ENCODE measurements at places on chromosomes 13 and 19. TPM values are rescaled to one million over a fixed set of nuclear protein-coding genes. Genes with fewer than 3 reads are reported as not detected.

ZNF575 gene
- total RNA-seq: not detected

KLK4 gene
- not detected for total RNA-seq

AXL gene
- 418 TPM for total RNA-seq

IGLON5 gene
- total RNA-seq: not detected

SIGLEC12 gene
- total RNA-seq: not detected

ESD gene
- 105 TPM for total RNA-seq

DNA sequence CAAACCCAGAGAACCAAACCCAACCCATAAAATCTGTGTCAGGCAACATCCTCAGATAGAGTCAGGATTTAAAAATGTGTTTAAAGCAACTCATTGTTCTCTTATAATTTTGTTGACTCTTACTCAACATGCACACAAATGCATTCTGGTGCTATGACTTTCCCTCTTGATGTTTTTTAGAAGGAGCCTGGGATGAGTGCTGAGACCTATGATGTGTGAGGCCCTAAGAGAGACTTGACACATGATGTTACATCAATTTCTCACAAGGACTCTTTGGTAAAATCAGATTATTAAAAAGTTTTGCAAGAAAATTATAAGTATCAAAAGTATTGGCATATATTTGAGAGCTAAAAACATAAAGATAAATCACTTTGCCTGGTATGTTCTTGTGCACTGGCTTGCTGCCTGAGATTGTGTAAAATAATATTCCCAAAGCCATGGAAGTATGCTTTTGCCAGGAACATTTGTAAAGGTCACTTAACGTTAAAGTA, 173.9 kb downstream of the DCLK1 start:
- DNase-seq: no peak

DNA sequence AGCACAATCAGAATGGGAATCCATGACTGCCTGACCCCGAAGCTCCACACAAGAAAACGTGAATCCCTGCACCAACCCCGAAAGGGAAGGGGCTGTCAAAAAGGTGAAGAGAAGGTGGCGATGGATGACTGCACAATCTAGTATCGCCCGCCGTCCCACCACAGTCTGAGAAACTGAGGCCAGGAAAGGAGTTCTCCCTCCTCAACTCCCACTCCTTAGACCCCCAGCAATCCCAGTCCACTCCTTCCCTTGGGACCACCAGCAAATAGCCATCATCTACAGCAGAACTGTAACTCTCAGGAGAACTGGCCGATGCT, 451 bp downstream of the NOSIP start:
- DNase-seq: no peak

DNA sequence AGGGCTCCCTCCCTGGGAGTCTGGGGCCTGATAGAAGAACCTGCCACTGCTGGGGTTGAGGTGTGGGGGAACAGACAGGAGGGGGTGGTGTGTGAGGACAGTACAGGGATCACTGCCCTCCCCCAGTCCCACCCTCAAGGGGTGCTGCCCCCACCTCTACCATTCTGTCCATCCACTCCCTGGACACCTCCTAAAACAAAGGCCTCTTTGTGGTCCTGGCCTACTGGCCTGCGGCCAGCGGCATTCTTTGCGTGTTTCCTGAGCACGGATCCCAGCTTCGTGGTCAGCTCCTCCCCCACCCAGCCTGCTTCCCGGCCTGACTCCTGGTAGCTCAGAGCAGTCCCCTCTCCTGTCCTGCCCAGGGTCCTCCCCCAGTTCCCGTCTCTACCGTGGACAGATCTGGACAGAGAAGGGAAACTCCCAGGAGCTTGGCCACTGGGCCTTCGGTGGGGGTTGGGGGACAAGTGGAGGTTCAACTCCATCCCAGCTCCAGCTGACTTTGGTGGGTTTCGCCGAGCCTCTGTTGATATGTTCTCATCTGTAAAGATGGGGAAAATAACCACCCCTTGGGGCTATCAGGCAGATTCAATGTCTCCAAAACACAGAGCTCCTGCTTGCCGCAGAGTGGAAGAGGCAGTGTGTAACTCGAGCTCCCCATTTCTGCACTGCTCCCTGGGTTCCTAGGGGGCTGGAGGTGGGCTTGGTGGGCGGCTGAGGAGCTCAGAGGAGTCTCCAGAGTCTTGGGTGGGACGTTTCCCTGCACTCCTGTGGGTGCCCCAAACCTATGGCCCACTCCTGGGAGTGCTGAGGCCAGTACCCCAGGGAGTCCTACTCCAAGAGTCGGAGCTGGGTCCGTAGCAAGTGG, 48.7 kb downstream of the LYL1 start:
- DNase-seq: peak; percentile 80

DNA sequence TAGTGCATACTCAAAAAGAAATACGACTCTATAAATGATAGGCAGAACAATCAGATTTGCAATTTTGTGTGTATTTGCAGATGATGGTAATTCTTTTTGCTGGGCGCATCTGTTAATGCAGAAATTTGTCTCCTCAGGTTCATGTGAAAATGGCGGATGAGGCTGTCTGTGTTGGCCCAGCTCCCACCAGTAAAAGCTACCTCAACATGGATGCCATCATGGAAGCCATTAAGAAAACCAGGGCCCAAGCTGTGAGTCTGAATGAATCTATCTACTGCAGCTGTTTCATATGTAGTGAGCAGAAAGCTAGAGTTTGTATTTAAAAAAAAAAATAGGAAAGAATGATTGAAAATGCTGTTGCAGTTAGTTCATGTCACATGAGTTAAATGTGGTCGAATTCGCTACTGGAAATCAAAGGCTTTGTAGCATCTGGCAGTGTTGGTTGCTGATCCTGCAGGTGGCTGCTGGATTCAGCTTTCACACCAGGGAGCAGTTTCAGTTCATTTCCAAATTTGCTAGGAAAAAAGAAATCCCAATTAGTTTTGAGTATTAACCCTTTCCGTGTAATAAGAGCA, 66.0 kb downstream of the PCCA start:
- DNase-seq: no peak

- DNase-seq: no peak
Observed at GRCh38 chr13:37302686-37303085, 197.2 kb upstream of the CSNK1A1L start.

DNA sequence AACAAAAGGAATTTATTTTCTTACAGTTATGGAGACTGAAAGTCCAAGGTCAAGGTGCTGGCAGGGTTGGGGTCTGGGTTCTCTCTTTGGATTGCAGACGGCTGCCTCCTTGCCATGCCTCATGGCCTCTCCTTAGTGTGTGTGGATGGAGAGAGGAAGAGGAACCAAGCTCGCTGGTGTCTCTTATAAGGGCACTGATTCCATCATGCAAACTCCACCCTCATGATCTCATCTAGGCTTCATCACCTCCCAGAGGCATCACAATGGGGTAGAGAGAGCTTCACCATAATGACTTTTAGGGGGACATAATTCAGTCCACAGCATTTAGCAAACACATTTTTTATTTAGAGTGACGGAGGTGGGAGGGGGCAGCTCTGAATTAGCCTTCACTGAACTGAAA, 104.9 kb upstream of the ABCC4 start:
- DNase-seq: no peak

- DNase-seq: no peak
Observed at GRCh38 chr19:3617463-3617862, 9.1 kb downstream of the CACTIN start.

DNA sequence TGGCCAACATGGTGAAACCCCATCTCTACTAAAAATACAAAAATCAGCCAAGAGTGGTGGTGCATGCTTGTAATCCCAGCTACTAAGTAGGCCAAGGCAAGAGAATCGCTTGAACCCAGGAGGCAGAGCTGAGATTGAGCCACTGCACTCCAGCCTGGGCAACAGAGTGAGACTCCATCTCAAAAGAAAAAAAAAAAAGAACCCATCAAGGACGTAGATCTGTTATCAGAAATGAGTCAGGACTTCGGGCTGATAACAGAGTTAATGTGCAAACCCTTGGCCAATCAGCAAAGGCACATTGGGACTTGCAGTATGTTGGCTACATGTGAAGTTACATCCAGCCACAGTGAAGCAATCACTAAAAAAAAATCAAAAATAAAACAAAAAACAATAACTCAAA, 4.8 kb upstream of the LGALS7B start:
- no peak for DNase-seq

GRCh38 chr19:30167206-30167868, 204.8 kb upstream of the ZNF536 start:
- no peak for DNase-seq

DNA sequence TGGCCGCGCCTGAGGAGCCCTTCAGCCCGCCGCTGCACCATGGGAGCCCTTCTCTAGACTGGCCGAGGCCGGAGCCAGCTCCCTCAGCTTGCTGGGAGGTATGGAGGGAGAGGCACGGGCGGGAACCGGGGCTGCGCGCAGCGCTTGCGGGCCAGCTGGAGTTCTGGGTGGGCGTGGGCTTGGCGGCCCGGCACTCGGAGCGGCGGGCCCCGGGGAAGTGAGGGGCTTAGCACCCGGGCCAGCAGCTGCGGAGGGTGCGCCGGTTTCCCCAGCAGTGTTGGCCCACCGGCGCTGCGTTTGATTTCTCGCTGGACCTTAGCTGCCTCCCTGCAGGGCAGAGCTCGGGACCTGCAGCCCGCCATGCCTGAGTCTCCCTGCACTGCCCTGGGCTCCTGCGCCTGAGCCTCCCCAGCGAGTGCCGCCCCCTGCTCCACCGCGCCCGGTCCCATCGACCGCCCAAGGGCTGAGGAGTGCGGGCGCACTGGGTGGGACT, 1890.0 kb upstream of the PCDH20 start:
- DNase-seq: no peak

- no peak for DNase-seq
Observed at GRCh38 chr13:87837946-87838345, 166.8 kb downstream of the SLITRK5 start.

DNA sequence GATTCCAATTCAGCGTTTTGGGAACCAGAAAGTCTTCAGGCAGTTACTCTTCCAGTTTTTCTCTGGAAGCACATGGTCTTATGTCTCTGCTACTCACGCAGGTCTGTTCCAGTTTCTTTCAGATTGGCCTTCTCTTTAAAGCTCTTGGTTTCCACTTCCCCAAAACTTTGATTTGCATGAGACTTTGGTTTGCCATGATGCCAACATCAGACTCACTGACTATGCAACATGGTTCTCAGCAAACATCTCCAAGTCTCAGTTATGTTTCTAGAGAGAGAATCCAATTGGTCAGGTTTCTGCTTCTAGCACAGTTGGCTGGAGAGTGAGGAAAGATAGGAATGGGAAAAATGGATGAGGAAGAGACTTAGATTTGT, 3.1 kb downstream of the AKAP11 start:
- no peak for DNase-seq

GRCh38 chr19:33799476-33799875, 2.8 kb downstream of the KCTD15 start:
- no peak for DNase-seq

GRCh38 chr19:13163609-13164342, 13.6 kb downstream of the IER2 start:
- peak; percentile 97 for DNase-seq

DNA sequence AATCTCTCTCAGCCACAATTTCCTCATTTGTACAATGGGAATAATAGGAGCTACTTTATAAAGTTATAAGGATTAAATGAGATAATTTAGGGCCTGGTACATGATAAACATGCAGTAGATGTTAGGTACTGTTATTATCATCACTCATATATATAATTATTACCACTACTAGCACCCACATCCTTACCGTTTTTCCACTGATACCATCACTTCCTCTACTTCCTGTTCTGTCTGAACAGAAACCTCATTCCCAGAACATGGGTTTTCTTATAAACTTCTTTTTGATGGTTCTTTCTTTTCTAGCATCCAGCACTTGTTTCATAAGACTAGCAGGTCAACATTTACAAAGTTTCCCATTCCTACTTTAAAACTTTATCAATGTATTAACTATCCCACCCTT, 6.3 kb downstream of the CDADC1 start:
- DNase-seq: no peak

- DNase-seq: no peak
Observed at GRCh38 chr19:35722897-35723296, 5.1 kb downstream of the KMT2B start.

DNA sequence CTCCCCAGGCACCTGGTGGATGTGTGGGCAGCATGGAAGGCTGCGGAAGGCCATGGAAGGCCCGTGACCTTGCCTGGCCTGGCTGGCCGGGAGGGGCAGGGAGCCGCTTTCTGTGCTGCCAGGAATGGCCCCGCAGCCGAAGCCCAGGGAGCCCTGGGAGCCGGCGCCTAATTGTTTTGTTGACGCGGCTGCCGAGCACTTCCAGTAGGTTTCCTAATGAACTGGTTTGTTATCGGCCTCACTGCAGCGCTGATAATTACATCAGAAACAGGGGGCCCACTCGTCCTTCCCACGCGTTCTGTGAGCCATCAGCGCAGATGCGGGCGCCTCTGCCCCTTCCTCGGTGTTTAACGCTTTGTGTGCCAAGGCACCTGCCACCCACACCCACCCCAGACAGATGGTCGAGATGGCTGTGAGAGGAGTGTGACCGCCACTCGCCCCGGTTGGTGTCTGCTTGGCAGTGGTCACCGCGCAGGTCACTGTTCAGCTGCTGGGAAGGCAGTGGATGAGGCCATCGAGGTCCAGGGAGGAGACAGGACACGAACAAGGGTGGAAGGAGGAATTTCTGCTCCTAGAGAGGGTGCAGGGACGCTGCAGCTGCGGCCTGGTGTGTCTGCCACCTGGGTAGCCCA, 124.5 kb downstream of the KDM4B start:
- DNase-seq: no peak

GRCh38 chr13:41774605-41775218, 186.2 kb downstream of the VWA8 start:
- no peak for DNase-seq

GRCh38 chr13:103883164-103883563, 816.9 kb upstream of the SLC10A2 start:
- DNase-seq: peak; percentile 94

DNA sequence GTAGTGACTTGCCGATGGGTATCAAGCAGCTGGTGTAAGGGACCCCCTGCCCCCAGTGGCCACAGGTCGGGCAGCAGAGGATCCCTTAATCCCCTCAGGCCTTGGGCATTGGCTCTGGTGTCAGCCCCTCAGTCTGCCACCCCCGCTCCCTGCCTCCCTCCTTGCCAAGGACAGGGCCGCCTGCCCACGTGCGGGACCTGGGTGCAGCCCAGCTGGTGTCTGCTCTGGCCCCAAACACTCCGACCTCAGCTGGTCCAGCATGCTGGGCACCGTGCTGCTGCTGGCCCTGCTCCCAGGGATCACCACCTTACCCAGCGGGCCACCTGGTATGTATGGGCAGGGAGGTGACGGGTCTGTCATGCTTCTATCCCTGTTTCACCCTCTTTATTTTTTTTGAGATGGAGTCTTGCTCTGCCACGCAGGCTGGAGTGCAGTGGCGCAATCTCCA, at the start of gene TGFBR3L:
Gene TGFBR3L (plus strand): TSS at position 233 of the 448 bp plus-strand sequence.
- no peak for DNase-seq

DNA sequence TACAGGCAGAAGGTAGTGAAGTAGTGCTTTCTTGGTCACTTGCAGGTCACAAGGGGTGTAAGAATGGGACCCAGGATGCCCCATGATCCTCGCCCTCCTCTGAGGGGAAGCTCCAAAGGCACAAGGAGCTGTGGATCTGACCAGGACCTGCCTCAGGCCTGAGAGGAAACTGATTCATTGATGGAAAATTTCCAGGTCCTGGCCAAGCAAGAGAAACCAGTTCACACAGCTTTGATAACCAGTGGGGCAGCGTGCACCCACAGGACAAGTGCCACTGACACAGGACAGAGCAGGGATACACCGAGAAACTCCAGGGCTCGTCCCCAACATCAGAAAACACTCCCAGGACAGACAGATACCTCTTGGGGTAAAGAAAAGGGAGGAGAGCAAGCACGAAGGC, 177.1 kb downstream of the RBM26 start:
- no peak for DNase-seq

All from Caki2 (cell line).